ENCODE measurements at places on chromosomes 4 and X.

- no peak for DNase-seq
These were observed 504.3 kb upstream of the ZFP42 start for GRCh38 chr4:187491286-187491685.

- no peak for DNase-seq
These were observed 13.1 kb upstream of the EOLA1 start for GRCh38 chrX:149527705-149528104.

DNA sequence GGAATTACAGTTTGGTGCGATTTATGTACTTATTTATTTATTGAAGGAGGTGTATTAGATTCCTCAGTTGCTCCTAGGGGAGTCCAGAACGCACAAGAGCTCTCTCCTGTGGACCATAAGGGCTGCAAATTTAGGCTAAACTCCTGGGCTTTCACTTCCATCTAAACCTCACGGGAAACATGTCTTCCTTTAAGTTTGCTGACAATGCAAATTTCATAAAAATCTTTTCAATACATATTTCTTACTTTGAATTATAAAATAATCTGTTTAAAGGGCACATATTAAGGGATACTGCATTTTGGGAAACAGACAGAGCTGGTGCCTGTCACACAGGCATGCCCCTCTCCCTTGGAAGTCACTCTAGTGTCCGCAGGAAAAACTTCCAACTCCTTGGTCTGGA is 438.0 kb upstream of the CPEB2 start:
- no peak for DNase-seq

GRCh38 chr4:140679576-140679975 is 76.6 kb downstream of the TBC1D9 start:
- DNase-seq, result no peak

DNA sequence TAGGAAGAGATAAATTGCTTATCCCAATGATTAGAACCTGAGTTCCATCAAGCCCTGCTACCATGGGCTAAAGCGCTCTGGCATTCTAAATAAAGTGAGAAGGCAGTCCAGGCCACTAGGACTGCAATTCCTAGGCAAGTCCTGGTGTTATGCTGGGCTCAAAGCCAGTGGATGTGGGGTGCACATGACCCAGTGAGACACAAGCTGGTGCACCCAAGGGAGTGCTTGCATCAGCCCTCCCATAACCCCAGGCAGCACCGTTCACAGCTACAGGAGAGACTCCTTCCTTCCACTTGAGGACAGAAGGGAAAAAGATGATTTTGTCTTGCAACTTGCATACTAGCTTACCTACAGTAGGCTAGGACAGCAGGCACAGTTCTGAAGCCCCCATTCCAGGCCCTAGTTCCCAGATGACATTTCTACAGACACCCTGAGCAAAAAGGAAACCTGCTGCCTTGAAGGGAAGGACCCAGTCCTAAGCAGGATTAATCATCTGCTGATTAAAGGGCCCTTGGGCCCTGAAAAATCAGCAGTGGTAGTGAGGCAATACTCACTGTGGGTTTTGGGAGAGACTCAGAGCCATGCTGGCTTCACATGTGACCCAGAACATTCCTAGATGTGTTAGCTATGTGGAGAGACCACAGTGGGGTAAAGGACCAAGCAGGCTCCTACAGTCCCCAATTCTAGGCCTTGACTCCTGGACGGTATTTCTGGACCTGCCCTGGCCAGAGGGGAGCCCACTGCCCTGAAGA is 77.8 kb downstream of the KLHL13 start:
- DNase-seq, result no peak

DNA sequence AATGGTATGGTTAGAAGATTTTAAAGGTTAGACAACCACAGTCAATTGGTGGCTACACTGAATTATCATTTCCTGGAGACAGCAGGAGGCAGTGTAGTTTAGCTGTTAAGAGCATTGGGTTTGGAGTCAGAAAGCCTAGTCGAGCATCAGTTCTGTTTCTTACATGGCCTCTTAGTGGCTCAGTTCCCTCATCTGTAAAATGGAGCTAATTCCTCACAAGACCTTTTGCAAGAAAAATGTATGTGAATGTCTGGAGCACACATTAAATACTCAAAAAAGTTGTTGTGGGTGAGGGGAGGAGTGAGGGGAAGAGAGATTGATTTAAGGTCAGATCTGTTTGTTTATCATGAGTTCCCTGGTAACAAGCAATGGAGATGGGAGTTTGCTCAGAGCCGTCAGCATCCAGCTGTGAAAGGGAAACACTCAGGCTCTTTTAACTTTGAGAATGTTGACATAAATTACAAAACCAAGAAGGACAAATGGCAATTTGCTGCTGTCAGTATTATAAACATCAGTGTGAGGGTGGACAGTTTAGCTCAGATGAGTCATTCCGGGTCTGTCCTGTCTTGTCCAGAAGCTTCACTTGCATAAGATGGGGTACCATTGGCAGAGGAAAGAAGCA is 98.2 kb upstream of the PGRMC2 start:
- no peak for DNase-seq

DNA sequence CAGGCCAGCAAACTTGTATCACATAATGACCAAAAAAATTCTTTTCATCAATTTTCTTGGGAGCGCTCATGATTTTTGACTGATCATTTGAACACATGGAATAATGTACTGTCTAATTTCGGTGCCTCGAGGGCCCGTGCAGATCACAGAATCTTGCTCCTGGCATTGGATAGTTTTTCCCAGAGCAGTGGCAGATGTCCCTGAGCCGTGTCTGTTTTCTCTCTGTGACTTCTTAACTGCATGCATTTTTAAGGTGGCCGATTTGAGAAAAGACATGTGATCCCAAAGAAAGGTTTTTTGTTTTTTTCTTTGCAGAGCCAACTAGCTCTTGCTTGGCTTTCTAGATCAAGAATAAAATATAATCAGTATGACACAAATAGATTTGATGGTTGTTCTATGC is 19.7 kb downstream of the GPRIN3 start:
- DNase-seq, result no peak

DNA sequence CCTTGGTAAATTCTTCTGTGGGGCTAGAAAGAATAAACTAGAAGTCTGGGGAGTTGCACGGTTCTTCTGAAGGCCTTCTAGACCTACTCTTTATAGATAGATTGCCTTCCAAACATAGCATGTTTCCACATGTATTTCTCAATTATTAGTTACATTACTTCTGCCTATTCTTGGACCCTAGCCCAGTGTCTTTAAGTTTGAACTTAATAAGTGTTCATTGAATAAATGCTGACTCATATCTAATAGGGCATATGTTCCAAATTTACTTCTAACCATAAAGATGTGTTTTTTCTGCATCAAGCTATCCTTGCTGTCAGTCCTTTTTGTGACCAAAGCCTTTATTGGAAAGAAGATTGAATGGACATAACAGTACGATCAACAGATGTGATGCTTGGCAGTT is 503.6 kb upstream of the ZFP42 start:
- DNase-seq, result no peak

GRCh38 chrX:46569621-46570020 is 3.9 kb upstream of the CHST7 start:
- DNase-seq, result no peak

- no peak for DNase-seq
These were observed 81.0 kb downstream of the MGST2 start for GRCh38 chr4:139746431-139747171.
